MCF 10A (cell line): ENCODE measurements at places on chromosomes 3 and 15. TPM values are rescaled to one million over a fixed set of nuclear protein-coding genes. Genes with fewer than 3 reads are reported as not detected.

The KBTBD13 gene
- total RNA-seq: not detected in 2 replicates

The DLL4 gene
- total RNA-seq: 0.10 TPM in 1 of 2 replicates, not detected in the other

The IDH2 gene
- total RNA-seq: 4.2 and 10.2 TPM in 2 replicates

The PLSCR5 gene
- total RNA-seq: not detected in 2 replicates

The TMEM266 gene
- not detected in 2 replicates for total RNA-seq

DNA sequence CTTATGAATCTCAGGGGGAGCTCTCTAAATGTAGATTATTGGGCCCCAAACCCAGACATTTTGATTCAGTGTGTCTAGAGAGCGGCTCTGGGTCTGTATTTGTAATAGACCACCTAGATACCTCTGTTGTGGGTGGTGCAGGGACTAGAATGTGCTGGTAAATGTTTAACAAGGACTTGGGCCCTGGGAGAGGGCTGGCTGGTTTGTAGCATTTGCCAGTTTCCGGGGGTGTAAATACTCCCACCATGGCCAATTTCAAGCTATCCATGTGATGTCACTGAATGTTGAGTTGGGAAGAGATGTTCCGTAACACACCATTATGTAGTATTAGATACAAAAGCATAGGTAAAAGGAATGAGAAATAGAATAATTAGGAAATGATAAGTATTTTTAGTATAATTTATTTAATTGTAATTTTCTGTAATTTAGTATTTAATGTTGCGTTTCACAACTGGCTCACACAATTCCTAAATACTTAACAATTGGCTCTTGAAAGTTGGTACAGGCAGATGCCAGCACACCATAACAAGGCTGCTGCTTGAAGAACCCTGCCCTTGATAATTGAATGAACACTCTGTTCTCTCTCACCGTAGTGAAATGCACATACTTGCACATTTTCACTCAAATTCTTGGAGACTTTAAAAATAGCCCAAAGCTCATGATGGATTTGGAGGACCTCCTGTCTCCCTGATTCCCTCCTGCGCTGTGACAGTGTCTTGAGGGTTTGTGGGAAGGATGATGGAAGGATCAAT, 359.2 kb upstream of the PROK2 start:
- no peak overlapping the region for H3K4me3 ChIP-seq
- H3K4me1 ChIP-seq: peaks cover 5% of the 10 kb centered on the region
- no peaks in the 10 kb centered on the region for H3K27me3 ChIP-seq
- no peaks in the 10 kb centered on the region for H3K36me3 ChIP-seq
- no peak for DNase-seq

GRCh38 chr15:59120937-59121336, 16.0 kb downstream of the CCNB2 start:
- no peaks in the 10 kb centered on the region for H3K27me3 ChIP-seq
- H3K36me3 ChIP-seq: peaks cover 29% of the 10 kb centered on the region
- DNase-seq: no peak
- H3K4me3 ChIP-seq: no peak overlapping the region
- no peak overlapping the region for H3K27ac ChIP-seq
- no peaks in the 10 kb centered on the region for H3K4me1 ChIP-seq

DNA sequence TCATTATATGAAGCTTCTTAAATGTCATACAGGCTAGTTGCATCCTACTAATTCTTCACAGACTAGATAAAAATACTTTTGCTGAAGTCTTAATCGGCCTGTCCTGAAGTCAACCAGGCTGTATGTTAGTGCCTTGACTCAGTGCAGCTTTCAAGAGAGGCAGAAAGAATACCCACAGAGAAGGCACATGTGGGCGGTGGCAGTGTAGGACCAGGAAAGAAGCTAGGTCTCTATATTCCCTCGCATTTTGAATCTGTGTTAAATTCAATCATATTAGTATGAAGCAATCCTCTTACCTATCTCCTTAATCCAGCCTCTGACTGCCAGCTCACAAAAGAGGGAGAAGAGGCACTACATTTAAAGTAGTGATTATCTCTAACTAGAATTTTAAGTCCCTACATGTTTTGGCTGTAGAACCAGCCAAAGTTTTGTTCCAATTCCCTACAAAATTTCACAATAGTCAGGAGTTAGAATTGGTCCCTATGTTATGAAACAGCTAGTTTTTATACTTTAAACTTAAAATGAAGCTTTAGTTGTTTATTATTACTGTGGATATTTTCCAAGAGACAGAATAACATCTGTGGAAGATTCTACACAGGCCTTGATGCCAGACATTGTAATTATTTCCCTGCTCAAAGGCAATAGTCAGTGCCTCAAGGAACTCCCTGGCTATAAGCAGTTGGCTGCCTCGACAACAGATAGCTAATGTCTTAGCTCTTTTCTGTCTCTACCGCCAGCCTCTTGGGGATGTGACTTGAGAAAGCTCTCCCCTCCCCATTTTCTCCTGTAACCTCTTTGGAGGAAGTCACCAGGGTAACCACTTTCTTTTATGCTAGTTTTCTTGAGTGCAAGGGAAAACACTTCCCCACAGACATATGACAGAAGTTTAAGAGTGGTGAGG, 31.9 kb downstream of the CRTC3 start:
- H3K27me3 ChIP-seq: no peaks in the 10 kb centered on the region
- H3K27ac ChIP-seq: peak overlapping the region; percentile 75
- H3K4me1 ChIP-seq: peaks cover 48% of the 10 kb centered on the region
- H3K36me3 ChIP-seq: peaks cover 10% of the 10 kb centered on the region

- H3K4me3 ChIP-seq: no peak overlapping the region
- peaks cover 18% of the 10 kb centered on the region for H3K4me1 ChIP-seq
Observed at GRCh38 chr3:4722103-4722502, 229.0 kb downstream of the ITPR1 start.

GRCh38 chr3:55662683-55663082, 175.6 kb upstream of the WNT5A start:
- H3K36me3 ChIP-seq: no peaks in the 10 kb centered on the region
- no peak overlapping the region for H3K27ac ChIP-seq
- H3K4me1 ChIP-seq: peaks cover 10% of the 10 kb centered on the region
- DNase-seq: peak; percentile 22
- H3K27me3 ChIP-seq: no peaks in the 10 kb centered on the region
